ENCODE measurements at places on chromosomes 13 and 19.

DNA sequence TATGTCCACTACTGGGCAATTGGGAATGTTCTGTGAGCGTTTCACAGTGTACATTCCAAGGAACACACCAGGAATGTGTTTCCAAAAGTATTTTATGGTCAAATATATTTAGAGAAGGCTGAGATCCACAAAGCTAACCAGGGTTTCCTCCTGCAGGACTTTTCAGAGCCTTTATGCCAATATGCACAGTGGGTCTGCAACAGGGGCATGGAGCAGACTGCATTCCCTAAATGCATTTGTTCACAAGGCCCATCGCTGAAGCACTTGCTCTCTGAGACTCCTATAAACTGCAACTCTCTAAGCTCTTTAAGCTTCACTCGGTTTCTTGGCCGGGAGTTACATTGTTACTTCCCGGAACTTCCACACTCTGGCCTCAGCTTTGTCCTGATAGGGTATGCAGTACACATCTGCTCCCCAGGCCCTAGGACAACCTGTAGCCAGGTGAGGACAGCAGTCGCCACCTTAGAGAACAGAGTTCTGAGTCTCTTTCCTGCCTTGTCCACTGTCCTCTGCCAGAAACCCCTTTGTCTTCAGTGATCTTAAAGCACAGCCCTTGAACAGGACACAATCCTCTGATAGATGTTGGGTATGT, 33.5 kb downstream of the FBN3 start:
- no peak for DNase-seq

DNA sequence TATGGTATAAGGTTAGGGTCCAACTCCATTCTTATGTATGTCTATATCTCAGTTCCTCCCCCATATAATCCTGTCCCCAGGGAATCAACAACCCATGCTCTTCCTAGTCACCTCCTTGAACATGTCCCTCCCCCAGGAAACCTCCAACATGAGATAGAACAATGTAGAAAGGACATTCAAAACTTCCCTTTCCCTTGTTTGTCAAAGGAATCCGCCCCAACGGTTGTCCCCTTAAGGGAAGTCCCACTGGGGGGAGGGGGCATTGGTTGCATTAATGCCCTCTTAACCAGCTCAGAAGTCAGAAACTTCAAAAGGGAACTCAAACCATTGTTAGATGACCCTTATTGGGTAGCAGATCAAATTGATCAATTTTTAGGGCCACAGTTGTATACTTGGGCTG, 6.8 kb upstream of the ZNF561 start:
- no peak for DNase-seq

GRCh38 chr13:111539252-111539651, 218.8 kb downstream of the TEX29 start:
- DNase-seq: no peak

DNA sequence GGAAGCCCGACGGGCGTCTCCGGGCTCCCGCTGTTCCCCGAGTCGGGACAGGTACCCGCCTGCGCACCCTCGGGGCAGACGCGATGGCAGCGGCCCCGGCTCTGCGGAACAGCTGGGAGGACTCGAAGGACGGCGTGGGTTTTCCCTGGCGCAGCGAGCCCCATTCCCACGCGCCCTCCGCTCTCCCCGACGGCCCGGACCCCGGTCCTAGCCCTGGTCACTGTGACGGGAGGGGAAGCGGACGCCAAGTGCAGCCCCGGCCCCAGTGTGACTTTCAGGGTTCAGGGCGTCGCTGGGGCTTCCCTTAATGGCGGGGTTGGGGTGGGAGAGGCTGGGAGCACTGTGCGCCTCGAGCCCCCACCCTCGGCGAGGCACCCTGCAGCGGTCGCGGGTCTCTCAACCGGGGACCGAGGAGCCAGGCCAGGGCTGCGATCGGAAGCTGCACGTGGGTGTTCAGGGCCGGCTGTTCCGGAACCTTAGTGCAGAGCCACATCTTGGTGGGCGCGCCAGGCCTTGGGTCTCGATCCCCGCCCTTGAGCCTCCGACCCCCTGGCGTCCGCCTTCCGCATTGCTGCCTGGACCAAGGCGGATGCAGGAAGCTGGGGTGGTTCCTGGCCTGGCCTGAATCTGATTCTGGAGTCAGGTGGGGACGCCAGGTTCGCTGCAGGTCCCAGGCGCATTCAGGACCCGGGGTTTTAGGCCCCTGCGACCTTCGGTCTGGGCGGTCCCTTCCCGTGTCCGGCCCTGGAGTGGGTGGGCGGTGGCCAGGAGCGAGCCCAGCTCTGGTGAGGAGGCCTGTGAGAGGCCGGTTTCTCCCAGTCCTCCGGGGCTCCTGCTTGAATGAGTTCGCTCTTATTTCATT, 3.5 kb downstream of the LGALS7B start:
- DNase-seq: no peak

DNA sequence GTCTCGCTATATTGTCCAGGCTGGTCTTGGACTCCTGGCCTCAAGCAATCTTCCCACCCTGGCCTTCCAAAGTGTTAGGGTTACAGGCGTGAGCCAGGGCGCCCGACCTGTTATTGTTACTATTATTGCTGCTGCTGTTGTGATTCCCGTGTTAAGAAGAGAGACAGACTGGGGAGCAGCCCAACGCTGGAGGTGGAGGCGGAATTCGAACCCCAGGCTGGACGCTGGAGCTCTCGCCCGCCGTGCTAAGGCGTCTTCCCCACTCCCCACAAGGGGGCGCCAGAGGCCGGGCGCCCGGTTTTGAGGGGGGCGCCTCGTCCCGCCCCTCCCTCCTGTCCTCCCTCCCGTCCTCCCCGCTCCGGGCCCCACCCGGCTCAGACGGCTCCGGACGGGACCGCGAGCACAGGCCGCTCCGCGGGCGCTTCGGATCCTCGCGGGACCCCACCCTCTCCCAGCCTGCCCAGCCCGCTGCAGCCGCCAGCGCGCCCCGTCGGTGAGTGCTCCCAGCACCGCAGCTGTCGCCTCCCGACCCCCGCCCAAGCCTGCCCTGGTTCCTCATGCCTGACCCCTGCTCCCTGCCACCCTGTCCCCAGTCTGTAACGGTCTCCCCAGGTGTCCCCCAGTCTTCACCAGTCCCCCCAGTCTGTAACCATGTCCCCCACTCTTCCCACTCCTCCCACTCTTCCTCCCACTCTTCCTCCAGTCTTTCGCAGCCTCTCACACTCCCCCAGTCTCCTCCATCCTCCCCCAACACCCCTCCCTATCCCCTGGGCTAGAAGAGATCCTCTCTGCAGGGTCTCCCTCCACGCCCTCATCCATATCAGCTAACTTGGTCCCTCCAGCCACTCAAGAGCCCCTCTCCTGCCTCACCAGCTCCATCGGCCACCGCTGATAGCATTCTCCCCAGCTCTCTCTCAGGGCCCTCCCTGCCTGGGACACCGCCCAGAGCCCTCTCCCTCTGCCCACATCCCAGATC, at the start of gene EHD2:
EHD2 (plus strand) TSS at position 377 of the 976 bp plus-strand sequence. CDS start 3,191 bp downstream, outside the sequence.
- DNase-seq: peak; percentile 80

DNA sequence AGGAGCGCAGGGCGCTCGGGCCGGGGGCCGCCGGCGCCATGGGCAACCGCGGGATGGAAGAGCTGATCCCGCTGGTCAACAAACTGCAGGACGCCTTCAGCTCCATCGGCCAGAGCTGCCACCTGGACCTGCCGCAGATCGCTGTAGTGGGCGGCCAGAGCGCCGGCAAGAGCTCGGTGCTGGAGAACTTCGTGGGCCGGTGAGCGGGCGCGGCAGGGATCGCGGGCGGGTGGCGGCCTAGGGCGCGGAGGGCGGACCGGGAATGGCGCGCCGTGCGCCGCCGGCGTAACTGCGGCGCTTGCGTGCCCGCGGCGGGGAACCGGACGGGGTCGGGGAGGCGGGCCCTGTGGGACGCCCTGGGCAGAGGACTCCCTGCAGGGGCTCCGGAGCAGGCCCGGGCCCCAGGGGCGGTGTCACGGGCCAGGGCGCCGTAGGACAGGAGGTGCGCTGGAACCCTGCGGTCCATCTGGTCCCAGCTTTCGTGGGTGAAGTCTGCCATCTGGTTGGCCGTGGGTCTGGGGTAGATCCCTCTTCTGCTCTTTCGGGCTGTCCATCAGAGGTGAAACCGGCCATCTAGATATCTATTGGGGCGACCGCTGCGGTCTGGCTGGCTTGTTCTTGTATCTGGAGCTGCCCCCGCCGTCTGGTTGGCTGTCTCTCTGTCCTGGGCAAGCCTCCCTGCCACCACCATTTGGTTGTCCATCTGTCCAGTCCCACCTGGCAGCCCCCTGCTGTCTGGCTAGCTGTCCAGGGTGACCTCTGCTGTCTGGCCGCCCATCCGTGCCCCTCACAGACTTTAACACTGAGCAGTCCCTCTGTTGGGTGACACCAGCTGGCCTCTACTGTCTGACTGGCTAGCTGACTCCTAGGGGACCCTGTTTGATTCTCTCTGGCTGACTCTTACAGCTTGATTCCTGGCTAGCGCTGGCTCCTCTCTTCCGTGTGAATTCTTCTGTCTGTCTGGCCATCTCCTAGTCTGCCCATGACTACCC, 622 bp downstream of the DNM2 start:
- peak; percentile 45 for DNase-seq

DNA sequence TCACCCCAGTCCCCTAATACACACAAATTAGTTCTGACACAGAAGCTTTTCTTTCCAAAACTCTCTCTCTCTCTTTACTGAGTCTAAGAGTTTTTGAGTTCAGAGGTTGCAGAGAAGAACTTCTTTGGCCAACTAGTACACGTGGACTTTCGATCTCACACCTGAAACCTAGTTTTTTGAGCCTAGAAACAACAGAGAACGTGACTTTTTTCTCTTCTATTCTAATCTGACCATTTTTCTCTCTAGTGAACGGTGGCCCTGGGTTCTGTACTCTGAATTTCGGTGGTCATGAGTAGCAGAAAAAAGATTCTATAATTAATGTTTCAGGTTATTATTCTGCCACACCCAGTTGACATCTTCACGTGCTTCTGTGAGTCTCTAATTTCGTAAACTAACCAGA, 24.2 kb downstream of the PCDH20 start:
- no peak for DNase-seq

DNA sequence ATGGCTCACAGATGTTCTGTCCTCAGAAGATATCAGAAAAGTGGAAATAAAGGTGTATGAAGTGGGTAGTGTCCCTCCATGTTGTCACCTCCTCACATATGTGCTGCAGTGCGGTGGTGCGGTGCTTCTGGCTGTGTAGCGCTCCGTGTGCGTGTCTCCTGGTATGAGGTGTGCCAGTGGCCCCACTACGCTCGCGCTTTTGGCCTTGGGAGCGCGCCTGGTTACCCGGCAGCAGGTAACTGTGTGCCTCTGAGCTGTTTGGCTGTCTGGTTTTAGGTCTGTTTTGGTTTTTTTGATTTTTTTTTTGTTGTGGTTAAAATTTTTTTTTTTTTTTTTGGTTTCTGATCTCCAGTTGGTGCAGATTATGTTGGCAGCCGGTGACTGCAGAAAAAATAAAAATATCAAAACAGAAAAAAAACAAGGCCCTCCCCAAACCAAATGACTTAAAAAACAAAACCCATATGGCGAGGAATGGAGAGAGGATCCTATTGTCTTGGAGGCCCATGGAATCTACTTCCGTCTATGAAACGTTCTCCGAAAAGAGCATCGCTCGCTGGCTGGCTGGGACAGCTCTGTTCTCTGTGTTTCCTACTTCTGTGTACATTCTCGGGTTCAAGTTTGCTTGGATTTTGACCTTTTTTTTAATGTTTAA, 7.9 kb downstream of the HNRNPL start:
- no peak for DNase-seq

- DNase-seq: no peak
Measured at GRCh38 chr13:93655154-93655553, 428.5 kb downstream of the GPC6 start.

DNA sequence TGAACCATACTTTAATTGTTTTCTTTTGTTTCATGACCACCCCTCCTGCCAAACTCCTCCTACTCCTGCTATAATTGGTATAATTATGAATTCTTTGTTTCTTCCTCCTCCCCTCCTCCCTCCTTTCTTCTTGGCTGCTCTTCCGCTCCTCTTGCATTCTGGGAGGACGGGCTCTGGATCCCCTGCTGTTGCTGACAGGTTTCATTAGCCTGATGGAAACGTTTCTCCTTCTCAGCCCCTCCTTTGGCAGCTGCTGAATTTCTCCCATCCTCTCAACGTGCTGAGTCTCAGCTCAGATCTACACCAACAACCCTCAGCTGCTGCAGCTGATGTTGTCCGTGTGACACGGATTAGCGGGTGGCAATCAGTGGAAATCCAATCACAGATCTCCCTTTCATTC, 97.1 kb upstream of the UBAC2 start:
- peak; percentile 23 for DNase-seq

DNA sequence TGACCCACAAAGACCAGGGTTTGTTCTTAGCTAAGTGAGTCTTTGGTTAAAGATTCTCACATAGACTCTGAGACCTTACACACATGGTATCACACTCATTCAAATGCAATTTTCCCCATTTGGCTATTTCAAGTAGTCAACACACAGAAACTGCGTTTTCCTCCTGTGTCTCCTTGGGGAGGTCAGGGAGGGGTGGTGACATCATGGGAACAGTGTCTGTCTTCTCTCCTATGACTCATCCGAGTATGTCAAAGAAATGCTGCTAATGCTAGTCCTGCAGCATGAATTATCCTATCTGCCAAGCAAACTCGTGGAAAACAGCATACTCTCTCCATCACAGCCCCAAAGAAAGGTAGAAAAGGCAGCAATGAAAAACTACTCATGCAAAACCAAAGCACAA, 100.2 kb downstream of the ENOX1 start:
- DNase-seq: no peak

DNA sequence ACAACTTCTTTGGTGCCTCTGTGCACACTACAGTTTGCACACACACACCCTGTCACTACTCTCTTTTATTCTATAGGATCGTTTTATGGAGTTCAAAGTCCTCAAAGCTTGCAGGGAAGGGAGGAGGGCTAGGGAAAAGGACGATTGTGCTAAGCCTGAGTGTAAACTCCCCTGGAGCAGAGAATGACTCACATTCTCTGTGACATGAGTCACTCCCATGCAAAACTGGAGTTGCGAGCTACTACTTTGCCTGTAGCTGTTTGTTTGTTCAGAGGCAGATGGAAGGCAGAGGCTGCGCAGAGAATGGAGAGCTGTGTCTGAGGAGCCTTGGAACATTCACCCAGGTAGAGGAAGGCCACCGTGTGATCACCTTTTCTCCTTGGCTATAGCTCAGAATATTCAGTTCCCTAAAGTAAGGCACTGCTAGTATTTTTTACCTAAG, 80.5 kb upstream of the MBNL2 start:
- DNase-seq: peak; percentile 48

- no peak for DNase-seq
Measured at GRCh38 chr13:77876176-77876575, 42.5 kb downstream of the EDNRB start.

- peak; percentile 20 for DNase-seq
Measured at GRCh38 chr13:86946734-86947133, 724.4 kb upstream of the SLITRK5 start.

DNA sequence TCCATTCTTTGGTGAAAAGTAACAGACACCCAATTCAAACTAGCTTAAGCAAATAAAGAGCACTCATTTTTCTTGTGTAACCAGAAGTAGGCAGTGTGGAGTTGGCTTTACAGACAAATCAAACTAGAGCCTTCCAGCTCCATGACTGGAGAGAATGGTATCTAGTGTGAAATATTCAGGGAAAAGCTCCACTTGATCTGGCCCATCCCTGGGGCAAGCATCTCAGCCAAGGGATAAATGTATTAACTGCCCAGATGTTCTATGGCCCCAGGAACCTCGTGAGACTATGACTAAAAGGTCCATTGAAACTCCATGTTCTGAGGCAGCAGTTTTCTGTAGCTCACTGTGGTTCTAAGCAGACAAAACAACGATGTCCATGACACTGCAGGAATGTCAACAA, 49.9 kb downstream of the TBC1D4 start:
- no peak for DNase-seq

All from HEK293T (cell line).